Lung microvascular endothelial cell (primary cell): ENCODE measurements at places on chromosomes 2 and 18.

- peak; percentile 70 for DNase-seq
Measured at GRCh38 chr2:150586858-150587257, 99.4 kb upstream of the RND3 start.

DNA sequence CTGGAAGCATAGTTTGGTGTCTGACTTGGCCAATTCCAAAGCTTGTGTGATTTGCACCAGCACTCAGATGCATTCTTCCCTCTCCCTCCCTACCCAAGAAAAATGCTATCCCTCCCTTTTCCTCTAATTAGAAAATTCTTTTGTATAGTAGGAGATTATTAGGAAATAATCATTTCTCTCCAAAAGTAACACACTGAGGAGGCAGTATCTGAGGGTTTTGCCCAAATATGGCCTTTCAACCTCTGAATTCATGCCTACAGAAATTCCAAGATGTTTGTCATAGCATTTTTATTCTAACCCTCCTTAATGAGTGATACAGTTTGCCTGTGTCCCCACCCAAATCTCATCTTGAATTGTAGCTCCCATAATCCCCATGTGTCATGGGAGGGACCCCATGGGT lies 5.0 kb upstream of the TMEM18 start:
- no peak for DNase-seq

GRCh38 chr2:207165121-207166038 lies at the start of gene KLF7:
Gene KLF7 (minus strand): TSS chr2:207165948. CDS start chr2:207165568, 380 bp downstream.
- DNase-seq = peak; percentile 74

- no peak for DNase-seq
Measured at GRCh38 chr2:190418727-190419126, 10.6 kb downstream of the MFSD6 start.

GRCh38 chr2:33877348-33878016 lies 278.4 kb upstream of the FAM98A start:
- no peak for DNase-seq

GRCh38 chr18:49072524-49072934 lies 121.8 kb upstream of the SMAD7 start:
- DNase-seq = no peak

DNA sequence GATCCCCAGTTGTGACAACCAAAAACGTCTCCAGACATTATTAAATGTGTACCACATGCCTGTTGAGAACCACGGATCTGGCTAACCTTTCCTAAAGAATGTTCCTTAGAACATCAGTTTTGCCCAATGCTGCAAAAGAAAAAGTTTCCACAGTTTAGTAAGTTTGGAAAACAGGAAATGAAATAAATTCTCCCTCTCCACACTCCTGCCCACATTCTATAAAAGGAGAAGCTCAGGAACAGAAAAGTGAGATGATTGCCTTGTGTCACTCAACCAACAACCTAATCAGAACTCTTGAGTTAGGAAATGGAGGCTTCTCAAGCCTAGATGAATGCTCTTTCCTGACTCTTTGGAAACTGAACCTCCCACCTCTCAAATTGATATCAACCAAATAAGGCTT lies 56.1 kb upstream of the NFE2L2 start:
- DNase-seq = no peak

- DNase-seq = no peak
Measured at GRCh38 chr2:219638217-219638947, 11.0 kb downstream of the SLC4A3 start.

- DNase-seq = peak; percentile 80
Measured at GRCh38 chr2:223815186-223815883, 22.0 kb downstream of the AP1S3 start.

GRCh38 chr2:38584881-38585280 lies 17.8 kb downstream of the HNRNPLL start:
- no peak for DNase-seq

DNA sequence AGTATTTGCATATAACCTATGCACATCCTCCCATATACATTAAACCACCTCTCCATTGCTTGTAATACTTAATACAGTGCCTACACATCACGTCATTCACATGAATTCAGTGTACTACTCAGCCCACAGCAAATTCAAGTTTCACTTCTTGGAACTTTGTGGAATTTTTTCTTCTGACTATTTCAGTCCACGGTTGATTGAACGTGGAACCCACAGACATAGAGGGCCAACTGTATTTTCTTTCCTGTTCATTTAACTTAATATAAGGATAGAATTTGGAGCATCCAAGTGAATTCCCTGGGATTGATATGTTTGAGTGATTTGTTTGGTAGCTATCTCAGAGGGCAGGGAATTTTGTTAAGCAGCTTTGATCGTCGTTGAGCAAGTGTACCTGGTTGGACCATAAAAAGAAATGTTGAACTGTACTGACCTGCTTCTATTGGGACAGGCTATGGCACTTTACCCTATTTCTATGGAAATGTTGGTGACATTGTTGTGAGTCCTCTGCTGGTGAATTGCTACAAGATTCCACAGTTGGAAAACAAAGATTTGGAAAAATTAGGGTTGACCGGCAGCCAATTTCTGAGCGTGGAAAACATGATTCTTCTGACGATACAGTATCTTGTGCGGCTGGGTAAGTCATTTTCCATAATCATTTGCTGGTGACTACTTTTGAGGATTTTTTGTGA lies 156.6 kb downstream of the ESCO1 start:
- DNase-seq = peak; percentile 56
